ENCODE measurements at places on chromosomes 3 and 15.
A peak's percentile ranks its signal among the peaks of the same experiment; 100 is the strongest.

GRCh38 chr3:179263134-179263533 lies 12.2 kb upstream of the KCNMB3 start:
- no peak for DNase-seq

GRCh38 chr15:57320631-57321220 lies 55.6 kb upstream of the CGNL1 start:
- no peak for DNase-seq

- DNase-seq, result peak; percentile 38
Measured at GRCh38 chr3:114214542-114215341, 22.6 kb downstream of the ZNF80 start.

DNA sequence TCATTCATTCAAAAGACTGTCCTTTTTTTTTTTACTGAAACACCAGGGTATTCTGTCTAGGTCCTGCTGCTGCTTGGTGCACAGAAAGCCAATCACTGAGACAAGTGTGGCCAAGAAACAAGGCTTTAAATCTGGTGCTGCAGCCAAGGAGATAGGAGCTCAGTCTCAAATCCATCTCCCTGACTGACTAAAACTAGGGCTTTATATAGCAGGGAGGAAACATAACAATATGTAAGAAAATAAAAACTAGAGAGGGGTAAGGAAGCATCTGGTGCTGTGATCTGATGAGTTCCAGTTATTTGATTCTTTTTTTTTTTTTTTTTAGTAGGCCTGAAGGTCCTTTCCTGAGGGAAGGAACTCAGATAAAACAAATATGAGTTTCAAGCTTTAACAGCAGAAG lies 139.8 kb downstream of the ATG7 start:
- DNase-seq, result no peak

GRCh38 chr3:71067977-71068654 lies 515.4 kb downstream of the FOXP1 start:
- DNase-seq, result no peak

DNA sequence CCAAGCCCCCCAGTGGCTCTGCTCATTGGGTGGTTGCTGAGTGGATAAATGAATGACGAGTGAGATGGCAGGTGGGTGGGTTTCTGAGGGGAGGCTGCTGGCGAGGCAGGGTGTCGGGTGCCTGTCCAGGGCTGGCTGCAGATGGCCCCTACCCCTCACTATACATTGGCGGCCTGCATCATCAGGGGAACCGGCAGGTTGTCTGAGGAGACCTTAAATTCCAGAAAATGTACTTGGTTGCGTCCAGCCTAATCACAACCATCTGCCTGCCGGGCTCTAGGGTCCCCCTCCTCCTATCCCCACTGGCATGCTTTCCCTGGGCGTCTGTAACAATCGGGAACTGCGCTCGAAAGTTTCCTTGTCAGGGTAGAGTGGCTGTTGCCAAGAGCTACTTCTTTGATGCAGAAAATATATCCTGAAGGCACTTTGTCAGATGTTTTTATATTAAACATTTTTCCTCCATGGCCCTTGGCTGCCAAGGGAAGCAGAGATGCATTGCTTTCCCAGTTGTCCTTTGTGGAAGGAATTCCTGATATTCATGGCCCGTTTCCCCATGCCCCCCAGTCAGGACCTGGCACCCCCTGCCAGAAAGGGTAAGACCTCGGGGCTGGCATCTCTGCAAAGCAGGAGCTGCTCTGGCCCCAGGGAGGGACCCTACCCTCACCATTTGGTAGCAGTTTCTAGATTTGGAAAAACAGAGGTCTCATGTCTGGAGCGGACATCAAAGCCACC lies 22.9 kb downstream of the SMAD6 start:
- DNase-seq, result no peak

DNA sequence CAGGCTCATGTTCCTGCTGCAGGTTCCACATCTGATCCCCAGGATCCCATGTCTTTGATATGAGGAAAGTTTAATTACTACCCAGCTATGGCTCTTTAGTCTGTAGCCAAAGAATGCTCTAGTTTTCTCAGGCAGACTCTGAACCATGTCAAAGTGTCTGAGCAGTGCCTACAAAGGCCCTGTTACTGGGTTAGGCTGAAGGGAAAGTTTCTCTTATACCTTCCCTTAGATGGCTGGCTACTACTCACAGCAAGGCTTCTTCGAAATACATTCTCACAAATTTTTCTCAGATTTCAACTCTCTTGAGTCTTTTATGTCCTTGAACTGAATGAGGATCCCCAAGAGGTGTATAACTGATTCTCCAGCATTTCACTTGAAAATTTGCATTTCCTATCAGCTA lies 102.4 kb downstream of the NR1D2 start:
- DNase-seq, result no peak

DNA sequence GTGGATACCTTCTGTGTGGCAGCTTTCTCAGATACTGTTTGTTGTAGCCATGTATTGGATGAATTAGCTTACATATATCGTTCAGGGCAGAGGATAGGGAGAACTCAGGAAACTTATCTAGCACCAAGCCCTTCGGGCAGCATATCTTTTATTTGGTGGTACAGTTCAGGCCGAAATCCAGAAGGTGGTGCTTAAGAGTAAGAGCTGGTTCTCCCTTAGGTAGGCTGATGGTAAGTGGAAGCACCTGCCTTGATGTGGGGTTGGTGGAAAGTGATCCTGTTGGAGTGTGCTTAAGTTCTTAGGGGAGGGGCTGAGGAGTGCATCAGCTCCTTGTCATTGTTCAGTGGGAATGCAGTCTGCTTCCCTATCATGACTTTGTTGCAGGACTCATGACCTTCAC lies 187.5 kb downstream of the DOCK3 start:
- DNase-seq, result no peak

DNA sequence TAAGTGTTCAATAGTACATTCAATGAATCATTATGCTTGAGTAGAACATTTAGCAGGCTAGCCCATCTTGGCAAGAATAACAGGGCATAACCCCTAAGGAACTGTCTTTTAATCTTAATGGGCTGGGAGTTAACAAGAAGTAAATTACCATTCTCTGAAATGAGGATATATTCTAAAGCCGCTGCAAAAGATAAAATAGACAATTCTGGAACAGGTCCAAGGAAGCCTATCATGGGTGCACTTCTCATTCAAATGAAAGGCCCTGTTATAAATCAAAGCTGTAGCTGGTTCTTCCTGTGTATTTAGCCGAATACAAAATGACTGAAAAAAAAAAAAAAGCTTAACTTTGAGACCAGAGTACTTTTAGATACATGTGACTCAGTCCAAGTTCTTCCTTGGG lies 15.6 kb downstream of the MTHFS start:
- no peak for DNase-seq

DNA sequence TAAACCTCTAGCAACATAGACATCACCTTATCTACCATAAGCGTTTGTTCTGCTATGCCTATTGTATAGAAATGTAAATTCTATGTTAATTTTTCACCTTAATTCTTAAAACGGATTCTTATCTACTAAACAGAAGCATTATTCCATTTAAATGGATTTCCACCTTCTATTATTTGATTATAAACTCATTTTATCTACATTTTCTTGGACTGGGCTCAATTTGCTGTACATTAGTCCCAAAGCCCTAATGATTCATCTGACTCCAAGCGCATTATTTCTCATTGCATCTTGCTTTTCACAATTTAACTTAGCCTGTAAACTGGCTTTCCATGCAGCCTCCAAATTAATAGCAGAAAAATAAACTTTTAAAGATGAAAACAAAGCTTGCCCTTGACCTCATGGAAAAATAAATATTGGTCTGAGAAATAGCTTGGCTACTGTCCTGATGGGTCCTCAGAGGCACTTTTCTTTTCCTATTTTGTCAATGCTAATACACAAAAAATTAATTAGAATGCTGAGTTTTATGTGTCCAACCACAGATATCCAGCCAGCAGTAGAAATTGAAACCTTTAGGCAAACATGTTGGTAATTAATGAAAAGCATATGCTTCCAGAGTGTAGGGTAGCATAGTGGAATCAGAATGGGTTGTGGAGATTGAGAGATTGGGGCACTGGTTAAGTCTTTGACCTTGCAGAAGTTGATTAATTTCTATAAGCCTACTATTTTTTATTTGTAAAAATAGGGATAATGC lies 81.4 kb upstream of the CFAP20DC start:
- DNase-seq, result no peak

- no peak for DNase-seq
Measured at GRCh38 chr3:127385540-127385870, 97.7 kb upstream of the PRR20G start.

DNA sequence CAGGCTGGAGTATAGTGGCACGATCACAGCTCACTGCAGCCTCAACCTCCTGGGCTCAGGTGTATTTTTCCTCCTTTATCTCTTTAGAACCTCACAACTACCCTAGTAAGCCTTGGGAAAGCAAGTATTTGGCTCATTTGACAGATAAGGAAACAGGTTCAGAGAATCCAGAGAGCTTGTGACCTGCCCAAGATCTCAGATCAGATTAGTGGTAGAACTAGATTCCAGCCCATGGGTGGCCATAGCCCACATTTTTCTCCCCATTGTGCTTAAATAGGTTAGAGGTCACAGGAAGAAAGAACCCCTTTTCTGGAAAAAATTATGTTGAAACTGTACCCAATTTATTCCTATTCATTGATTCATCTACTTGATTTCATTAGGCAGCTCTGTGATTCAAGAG lies 64.3 kb downstream of the TSC22D2 start:
- DNase-seq, result no peak

DNA sequence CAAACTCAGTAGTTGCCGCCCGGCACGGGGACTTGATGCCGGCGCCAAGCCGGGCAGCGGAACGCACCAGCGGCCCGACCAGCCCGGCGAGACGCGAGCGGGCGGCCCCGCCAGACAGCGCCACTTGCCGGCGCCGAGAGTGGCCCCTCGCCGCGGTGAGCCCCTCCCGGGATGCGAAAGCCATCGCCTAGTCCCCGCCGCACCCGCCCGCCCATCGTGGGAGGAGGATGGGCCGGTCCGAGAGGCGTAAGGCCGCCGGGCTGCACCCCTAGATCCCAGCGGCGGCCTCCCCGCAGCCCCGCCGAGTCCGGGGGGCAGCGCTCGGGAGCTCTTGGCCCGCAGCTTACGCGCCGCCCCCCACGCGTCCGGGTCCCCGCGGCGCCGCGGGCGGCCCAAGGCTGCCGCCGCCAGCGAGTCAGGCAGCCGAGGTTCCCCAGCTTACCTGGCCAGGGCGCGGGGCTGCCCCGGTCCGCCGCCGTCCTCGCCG lies 609 bp downstream of the GOLGA8A start:
- peak; percentile 64 for DNase-seq

- peak; percentile 61 for DNase-seq
Measured at GRCh38 chr3:9809615-9810432, at the start of gene TTLL3. Gene TTLL3 (plus strand): TSS chr3:9810262. CDS start chr3:9810662, 400 bp downstream.

DNA sequence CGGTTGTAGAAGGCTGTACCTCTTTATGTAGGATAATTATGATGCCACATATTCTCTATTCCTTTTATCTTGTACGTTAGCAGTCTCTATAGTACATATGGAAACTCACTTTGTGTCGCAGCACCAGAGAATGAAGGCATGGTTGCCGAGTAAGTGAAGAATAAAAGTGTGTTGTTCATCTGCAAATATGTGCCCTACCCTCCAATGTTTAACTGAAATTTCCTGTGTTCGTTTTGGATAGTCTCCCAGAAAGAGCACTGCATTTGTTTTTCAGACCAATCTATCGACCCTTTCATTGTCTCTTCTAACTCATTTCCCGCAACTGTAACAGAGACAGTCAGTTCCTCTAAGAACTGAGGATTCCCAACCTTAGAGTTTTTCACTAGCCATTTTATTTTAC lies 592.8 kb downstream of the TUSC7 start:
- DNase-seq, result no peak

- DNase-seq, result no peak
Measured at GRCh38 chr3:49656541-49657112, 17.5 kb upstream of the APEH start.

DNA sequence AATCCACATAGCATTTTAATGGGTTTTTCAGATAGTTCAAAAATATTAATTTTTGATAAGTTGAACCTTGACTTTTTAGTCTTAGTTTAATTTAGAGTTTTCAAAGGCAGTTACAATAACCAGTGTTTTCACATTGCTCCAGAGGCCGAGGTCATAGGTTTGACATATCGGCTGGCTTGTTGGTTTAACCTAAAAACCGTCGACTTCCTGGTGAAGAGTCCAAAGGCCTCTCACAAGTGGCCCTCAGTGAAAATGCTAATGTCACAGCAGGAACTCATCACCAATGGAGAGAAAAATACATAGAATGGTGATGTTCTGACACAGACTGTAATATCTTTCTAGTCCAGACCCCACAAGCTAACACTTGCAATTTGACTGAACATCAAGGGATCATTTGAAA lies 642.3 kb downstream of the PLOD2 start:
- no peak for DNase-seq

DNA sequence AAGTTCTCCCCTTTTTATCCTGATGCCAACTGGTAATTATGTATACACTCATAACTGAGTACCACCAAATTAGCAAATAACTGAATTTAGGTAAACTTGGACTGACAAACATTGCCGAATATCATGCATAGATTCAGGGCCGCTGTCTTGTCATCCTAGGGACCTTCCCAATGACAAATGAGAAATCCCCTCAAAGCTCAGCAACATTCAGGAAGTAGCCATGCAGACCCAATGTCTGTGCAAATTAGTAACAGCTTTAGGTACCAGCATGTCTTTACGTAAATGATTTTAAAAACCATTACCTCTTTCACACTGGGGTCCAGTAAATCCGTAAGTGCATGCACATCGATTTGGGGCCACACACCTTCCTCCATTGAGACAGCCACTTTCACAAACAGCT lies 49.5 kb downstream of the FBN1 start:
- DNase-seq, result no peak

DNA sequence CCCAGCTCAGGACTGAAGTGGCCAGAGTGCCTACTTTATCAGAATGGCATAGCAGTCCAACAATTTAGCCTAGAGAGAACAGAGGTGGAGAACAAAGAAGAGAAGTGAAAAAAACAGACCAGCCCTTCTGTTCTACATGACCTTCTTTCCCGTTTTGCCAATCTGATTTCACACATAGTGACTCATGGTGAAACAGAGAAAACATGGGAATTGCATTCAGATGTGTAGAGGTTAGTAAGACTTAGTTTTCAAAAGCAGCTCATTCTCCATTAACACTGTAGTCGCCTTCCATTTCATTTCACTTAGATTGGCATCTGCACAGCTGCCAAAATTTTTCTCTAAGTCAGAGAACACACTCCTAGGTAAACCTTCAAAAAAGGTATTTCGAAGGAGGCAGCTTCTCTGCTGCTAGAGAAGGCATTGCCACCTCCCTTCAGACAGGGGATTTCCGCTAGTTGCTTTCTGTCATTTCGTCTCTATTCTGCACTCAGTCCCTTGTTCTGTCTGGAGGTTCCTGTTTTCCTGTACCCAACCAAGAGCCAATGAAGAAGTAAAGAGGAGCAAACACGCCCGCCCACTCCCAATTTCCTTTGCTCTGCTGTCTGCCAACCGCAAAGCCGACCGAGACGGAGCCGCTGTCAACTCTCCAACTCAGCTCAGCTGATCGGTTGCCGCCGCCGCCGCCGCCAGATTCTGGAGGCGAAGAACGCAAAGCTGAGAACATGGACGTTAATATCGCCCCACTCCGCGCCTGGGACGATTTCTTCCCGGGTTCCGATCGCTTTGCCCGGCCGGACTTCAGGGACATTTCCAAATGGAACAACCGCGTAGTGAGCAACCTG lies at the start of gene ARL6IP5:
TSS of gene ARL6IP5 (plus strand) at position 612 of the 842 bp plus-strand sequence. CDS start at position 723, 111 bp downstream.
- peak; percentile 90 for DNase-seq

DNA sequence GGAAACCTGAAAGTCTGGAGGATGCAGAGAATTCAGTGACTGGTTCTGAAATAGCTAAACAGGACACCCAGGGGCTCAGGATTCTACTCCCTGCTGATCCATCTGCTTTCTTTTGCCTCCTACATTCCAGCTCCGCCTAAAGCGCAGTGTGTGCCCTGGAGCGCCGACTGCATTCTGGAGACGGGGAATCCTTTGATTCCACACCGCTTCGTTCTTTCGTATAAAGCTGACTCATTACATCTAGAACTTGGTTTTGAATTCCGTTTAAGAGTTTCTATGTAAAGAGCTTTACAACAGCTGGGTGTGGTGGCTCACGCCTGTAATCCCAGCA lies 61.8 kb downstream of the SENP2 start:
- DNase-seq, result no peak

Data from stimulated activated CD4-positive, alpha-beta T cell treated with anti-CD3 and anti-CD28 coated beads, Interleukin-2, amount 100 ng/mL, for 24 hours (primary cell).